ENCODE measurements at places on chromosomes 13 and 19.

- no peak for DNase-seq
Observed at GRCh38 chr13:99370481-99371275, 63.5 kb upstream of the GPR183 start.

DNA sequence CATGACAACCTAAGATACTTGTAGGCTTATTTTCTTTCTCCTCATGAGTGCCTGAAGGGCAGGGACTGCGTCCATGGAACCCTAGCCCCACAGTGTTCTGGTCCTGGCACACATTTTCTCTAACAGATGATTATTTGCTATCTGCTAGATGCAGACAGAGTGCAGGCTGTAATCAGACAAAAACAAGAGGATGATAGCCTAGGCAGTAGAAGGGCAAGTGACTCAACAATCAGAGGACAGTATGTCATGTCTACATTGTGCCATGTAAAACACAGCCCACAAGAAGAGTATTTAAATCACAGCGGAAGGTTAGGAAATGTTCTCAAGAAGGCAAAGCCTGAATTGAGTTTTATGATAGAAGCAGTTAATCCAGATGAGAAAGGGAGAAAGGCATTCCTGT is 29.3 kb downstream of the MIPEP start:
- no peak for DNase-seq

- DNase-seq = no peak
Observed at GRCh38 chr13:88426661-88427060, 755.5 kb downstream of the SLITRK5 start.

DNA sequence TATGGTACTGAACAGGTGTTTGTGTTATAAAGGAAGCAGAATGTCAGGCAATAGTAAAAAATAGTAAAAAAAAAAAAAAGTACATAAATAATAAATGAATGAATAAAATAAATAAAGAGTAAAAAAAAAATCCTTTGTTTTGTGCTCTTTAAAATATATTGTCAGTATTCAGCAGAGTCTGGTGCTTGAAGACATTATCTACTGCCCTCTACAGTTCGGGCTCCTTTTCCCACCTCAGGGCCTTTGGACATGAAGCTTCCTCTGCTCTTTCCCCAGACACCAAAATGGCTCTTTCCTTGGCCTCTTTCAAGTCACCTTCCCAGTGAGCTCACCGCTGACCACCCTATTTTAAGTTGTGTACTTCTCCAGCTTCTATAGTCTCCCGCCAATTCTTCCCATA is 137.5 kb downstream of the TNFRSF19 start:
- no peak for DNase-seq

- DNase-seq = no peak
Observed at GRCh38 chr19:9958379-9958821, 22.1 kb upstream of the OLFM2 start.

DNA sequence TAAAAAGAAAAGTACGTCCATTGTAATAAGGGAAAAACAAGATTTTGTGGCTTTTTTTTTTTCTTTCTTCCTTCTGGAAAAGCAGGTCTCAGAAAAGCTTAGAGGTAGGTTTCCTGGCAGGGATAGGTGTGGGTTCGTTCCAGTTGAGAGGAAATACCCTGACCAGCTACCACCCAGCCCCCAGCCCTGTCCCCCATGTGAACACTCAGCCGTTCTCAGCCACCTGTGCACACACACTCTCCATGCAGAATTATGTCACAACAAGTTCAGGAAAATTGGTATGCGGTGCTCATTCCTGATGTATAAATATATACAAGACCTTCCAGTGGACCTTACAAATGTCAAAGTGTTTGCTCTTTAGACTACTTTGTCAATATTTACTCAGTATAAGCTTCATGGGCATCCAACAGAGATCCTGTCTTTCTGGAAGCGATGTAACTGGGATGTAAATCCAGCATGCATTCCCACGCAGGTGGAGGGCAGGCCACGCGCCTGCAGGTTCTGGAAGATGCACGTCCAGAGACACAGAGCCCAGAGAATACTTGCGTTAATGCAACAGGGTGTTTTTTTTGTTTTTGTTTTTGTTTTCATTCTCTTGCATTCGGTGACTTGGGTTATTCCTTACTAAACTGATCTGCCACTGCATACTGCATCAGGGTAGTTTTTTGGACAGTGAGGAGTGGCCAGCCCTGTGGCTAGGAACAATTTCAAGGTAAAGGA is 68.8 kb downstream of the TSHZ3 start:
- no peak for DNase-seq

- peak; percentile 53 for DNase-seq
Observed at GRCh38 chr13:78689011-78689410, 30.1 kb upstream of the OBI1 start.
